NCI-H2107 (cell line): ENCODE measurements at places on chromosomes 2 and 18.

- no peak for DNase-seq
These were observed 152.1 kb upstream of the ITGA6 start for GRCh38 chr2:172275239-172275638.

DNA sequence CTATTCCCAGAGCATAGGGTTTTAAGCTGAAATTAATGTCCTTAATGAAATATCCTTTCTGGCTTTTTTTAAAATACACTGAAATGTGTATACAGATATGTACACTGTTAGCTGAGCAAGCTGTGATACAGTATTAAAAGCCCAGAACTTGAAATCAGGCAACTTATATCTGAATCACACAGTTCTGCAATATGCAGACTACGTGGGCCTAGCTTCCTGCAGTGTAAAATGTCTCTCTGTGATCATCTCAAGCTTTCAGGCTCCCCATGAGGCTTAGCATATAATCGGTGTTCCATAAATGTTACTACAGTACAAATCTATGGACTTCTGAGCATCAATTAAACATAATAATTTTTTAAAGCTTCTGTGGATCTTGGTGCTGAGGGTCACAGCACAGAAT, 8.2 kb downstream of the FBXO15 start:
- DNase-seq, result no peak

DNA sequence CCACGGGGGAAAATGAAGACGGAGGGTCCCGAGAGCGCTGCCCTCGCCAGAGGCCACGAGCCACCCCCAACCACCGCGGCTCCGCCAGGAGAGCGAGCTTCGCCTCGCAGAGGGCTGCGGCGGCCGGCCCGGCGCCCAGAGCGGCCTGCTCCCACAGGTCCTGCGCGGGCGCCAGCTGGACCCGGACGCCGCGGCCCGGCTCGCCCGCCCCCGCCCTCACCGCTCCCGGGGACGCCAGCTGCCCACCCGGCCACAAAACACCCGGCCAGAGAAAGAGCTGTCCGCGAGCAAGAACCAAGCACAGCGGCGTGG, 709 bp downstream of the PTPN2 start:
- DNase-seq, result no peak

- DNase-seq, result no peak
These were observed 20.4 kb downstream of the TTR start for GRCh38 chr18:31612124-31612523.

GRCh38 chr2:17708501-17708900, 45.1 kb downstream of the SMC6 start:
- no peak for DNase-seq
